ENCODE measurements at places on chromosomes 3 and 15. TPM values are rescaled to one million over a fixed set of nuclear protein-coding genes. Genes with fewer than 3 reads are reported as not detected.
A peak's percentile ranks its signal among the peaks of the same experiment; 100 is the strongest.

GRCh38 chr3:188133646-188134045 is 20.3 kb upstream of the LPP start:
- DNase-seq: no peak

GRCh38 chr15:80003934-80004472 is 33.0 kb upstream of the BCL2A1 start:
- no peak for DNase-seq

GRCh38 chr15:75785771-75786574 is 57.3 kb upstream of the UBE2Q2 start:
- DNase-seq: peak; percentile 36

- DNase-seq: peak; percentile 82
Measured at GRCh38 chr3:116474032-116474780, 28.9 kb upstream of the LSAMP start.

- DNase-seq: no peak
Measured at GRCh38 chr3:16423947-16424673, 89.4 kb downstream of the RFTN1 start.

The GXYLT2 gene
- polyA plus RNA-seq: 0.88 TPM

DNA sequence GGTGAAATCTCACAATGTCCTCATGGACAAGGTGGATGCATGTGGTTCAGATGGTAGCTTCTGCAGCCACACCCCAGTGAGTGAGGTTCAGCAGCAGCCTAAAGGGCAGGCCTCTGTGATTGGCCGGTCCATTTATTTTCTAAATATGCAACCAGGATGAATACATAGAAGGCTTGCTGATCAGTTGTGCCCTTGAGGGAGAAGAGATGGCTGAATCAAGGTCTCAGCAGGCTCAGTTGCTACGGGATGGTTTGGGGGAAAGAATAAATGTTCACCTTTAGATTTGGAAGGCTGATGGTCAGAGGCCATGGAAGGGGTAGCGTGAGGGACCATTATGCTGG is 53.7 kb upstream of the FGD5 start:
- no peak for DNase-seq

GRCh38 chr15:60865507-60865906 is 363.6 kb downstream of the RORA start:
- no peak for DNase-seq

DNA sequence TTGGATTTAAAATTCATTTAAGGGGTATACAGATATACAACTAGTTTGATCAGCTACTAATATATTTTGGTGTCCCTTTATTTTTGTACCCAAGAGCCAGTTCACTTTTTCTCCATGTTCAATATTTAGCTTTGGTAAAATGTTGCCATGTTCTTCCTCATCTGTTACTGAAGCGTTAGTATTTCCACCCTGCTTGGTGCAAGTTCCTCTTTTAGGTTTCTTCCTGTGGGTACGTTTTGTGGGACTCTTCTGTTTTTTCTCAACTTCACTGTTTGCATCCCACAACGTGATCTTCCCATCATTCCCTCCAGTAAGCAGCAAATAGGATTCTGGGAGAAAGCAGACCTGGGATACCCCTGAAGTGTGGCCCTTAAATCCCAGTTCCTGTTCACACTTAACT is 14.1 kb downstream of the WDR53 start:
- DNase-seq: no peak

DNA sequence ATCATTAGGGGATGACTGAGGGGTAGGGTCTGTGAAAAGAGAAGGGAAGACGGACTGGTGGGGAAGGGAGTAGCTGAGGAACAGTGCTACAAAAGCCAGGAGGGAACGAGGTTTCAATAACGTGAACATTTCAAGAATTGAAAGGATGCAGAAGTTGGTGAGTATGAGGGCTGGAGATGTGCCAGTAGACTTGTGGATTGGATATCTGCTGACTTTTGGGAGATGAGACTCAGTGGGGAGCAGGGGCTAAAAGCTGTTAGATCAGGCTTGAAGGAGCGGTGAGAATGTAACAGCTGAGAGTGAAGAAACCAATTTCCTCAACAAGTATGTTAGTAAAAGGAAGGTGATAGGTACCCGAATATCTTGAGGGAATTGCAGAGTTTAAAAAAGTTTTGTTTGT is 65.2 kb downstream of the GTPBP8 start:
- no peak for DNase-seq

The IGSF11 gene
- polyA plus RNA-seq: 11.9 TPM

DNA sequence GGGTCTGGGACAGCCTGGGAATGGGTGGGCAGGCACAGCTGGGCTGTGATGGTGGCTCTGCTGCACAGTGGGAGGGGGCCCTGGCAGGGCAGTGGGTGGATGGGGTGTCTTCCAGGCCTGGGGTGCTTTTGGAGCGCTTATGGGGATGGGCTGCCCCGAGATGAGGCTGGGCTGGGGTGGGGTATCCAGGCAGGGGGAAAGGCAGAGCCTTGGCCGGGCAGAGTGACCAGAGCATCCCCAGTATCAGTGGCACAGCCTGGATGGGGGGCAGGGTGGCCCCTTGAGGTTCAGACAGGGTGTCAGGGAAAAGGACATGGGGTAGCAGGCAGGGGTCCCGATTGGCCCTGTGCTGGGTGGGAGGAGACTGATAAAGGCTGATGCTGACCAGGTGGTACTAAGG is 26.6 kb downstream of the HDAC11 start:
- DNase-seq: no peak

- DNase-seq: peak; percentile 18
Measured at GRCh38 chr15:36863570-36863969, 236.8 kb downstream of the MEIS2 start.

The NR1I2 gene
- not detected for polyA plus RNA-seq

- peak; percentile 93 for DNase-seq
Measured at GRCh38 chr15:69394556-69395282, 19.4 kb upstream of the KIF23 start.

DNA sequence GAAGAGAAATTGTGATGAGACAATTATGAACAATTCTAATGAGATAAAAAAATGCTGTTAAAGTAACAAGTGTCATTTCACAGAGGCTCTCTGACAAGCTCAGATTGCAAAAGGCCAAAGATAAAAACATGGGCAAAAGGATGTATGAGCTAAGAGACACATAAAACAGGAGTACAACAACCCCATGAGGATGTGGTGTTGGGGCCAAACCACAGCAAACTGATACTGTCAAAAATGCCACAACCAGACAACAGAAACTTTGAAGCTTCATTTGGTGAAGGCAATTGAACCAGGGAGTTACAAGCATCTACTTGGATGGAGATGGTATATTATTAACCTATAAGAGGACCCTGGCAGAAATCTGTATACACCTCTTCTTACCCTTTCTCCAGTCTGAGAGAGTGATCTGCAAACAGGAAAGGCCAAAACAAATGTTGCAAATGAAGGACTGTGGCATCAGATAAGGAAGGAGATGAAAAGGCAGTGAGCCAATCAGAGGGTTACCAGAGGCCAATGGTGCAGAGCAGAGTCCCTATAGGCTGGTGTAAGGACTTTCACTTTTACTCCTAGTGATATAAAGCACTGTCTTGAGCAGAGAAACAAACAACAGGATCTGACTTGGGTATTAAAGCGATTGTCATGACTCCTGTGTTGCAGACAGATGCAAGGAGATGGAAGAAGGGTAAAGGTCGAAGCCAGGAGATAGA is 659.0 kb downstream of the NTRK3 start:
- no peak for DNase-seq

DNA sequence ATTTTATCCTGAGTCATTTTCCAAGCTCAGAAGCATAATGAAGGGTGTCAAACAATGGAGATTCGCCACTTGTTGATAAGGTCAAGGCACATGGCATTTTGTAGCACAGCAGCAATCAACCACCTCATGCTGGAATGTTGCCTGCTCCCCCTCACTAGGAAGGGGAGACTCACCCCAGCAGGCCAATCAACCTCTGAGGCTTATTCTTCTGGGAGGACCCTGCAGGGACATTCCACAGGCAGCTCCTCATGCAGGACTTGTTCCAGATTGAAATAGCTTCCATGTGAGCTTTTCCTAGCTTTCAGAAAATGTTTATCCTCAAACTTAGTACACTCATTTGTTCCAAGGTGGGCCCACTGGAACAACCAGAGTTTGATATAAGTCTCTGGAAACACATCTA is 77.6 kb downstream of the SSR3 start:
- no peak for DNase-seq

- no peak for DNase-seq
Measured at GRCh38 chr15:55372701-55373440, 35.3 kb downstream of the CCPG1 start.

GRCh38 chr3:174342941-174343501 is 516.1 kb upstream of the NAALADL2 start:
- DNase-seq: no peak

The PIK3CA gene
- polyA plus RNA-seq: 5.3 TPM

- no peak for DNase-seq
Measured at GRCh38 chr3:140198242-140198641, 263.3 kb downstream of the CLSTN2 start.

The GOLGA8M gene
- polyA plus RNA-seq: not detected

- DNase-seq: peak; percentile 25
Measured at GRCh38 chr3:188471723-188472122, 317.8 kb downstream of the LPP start.

GRCh38 chr3:57903124-57903890 is 104.9 kb upstream of the FLNB start:
- DNase-seq: no peak

GRCh38 chr3:130658678-130659077 is 88.0 kb downstream of the PIK3R4 start:
- DNase-seq: no peak

DNA sequence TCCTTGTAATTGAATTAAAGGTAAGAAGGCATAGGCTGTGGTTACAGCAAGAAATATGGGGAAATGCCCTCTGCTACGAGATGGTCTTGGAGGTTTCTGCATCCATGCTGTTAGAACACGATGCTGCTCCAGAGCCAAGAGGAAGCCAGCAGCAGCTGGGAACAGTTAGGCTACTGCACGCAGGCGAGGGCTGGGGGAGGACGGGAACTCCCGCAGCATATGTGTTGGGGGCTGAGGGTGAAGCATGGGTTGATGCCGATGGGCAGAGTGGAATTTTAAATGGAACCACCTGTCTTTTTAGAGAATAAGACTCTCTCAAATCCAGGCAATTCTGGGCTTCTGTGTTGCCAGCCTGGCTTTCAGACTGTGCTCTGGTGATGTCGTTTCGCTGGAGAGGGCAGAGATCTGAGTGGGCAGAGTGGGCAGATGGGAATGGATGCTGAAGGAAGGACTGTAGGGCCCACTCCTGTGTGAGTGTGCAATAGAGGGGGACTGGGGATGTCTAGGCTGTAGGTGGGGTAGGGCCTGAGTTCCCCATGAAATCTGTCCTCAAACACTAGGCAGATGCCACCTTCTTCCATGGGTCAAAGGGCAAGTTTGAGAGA is 417.0 kb upstream of the TPM1 start:
- no peak for DNase-seq

- no peak for DNase-seq
Measured at GRCh38 chr15:77097921-77098320, 27.0 kb upstream of the TSPAN3 start.

DNA sequence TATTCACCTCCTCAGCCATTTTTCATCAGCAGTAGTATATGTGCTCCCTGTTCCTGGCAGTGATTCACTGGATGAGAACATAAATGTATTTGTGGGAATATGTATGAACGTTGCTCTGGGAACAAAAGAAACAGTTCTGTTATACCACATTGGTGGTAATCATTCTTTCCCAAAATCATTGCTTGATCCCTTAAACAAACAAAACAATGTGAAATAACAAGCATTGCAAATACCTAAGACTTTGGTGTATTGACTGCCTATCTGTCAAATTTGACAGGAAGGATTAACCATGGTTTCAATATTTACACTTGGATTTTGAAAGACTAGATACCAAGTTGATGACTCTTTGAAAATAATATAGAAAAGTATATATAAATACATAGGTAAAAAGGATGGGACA is 284.1 kb downstream of the FHIT start:
- DNase-seq: no peak

- peak; percentile 24 for DNase-seq
Measured at GRCh38 chr15:92625251-92625980, 30.2 kb downstream of the FAM174B start.

Measured in brain (organoid and tissue), 16 donors.